ENCODE measurements at places on chromosomes 2 and 18.

DNA sequence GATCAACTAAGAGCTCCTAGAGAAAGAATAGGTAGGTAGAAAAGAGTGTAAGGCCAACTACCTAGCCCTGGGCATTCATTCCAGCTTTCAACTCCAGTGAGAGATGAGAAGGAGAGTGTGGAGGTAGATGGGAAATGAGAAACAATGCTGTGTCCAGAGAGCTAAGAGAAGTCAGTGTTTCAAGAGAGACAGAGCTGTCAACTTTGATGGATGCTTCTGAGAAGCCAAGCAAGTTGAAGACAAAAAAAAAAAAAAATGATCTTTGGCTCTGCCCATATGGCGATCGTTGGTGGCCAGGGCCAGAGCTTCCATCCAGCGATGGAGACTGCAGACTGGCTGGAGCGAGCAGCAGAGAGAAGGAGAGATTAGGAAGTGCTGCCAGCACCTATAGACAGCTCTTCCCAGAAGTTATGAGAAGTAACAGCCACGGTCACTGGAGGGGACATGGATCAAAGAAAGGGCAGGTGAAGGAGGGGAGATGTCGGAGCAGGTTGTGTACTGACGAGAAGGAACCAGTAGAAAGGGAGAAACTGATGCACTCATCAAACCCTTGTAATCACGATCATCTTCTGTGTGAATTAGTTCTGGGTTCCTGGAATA lies 112.4 kb upstream of the PPP1CB start:
- no peak for DNase-seq

DNA sequence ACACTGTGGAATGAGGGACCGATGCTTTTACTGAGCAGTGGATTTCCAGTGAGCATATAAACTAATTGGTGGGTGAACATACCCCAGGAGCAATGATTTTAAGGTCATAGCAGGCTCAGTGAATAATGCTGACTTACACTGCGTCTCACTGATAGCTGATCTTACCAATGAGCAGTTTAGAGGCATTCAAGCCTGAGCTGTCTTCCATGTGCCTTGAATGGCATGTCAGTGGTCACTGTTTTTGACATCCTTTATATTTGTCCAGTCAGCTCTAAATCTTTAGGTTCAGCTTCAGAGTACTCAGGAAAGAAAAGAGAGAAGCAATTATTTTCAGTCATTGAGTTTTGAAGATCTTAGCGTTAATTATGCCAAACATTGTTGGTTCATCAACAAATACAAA lies 88.3 kb downstream of the CAMKMT start:
- DNase-seq: no peak

GRCh38 chr2:164981217-164981990 lies 26.1 kb upstream of the SLC38A11 start:
- DNase-seq: no peak

DNA sequence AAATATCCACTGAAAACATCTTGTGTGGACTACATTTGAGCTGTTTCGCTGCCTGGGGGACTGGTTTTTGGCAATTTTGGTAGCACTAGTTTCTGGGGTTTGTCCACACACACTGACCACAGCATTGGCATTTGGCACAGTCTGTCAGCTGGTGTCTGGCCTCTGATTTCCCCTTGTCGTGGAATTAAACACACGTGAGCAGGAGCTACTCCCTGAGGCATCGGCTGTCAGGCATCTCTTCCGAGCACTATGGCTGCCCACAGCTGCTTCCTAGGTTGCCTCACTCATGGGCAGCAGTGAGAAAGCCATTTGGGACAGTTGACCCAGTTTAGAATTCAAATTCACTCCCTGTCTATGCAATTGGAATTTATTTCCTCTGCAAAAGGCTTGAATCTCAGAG lies 46.8 kb upstream of the FZD5 start:
- DNase-seq: no peak

- DNase-seq: no peak
These were observed 4.3 kb downstream of the STK39 start for GRCh38 chr2:168243061-168243460.

DNA sequence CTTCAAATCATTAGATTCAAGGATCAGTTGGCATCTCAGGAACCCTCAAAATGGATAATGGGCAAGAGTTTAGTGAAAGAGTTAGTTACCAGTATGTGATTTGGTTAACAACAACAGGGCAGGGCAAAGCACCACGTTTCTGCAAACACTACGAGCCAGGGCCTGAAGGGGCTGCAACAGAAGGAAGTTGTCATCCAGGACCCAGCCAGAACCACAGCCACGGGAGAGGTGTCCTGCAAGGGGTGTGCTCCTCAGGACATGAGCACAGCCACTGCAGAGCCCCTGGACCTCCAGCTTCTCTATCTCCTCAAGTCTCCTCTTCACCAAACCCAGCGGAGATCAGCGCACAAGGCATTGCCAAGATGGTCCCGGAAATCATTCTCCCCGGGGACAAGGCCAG lies 173.3 kb upstream of the PIEZO2 start:
- DNase-seq: no peak

DNA sequence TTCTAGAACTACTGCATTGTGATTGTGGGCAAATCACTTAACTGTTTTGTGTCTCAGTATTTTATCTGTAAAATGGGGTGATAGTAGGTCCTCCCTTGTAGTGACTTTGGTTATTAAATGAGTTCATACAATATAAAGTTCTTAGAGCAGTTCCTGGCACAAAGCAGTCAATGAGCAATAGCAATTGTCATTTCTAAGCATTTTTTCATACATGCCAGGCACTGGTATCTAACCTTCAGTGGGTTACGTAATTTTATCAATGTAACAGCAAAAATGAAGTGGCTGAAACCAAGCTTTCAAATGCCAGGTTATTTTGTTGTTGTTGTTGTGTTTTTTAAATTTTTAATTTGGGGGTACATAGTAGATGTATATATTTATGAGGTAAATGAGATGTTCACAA lies 401.9 kb downstream of the MEIS1 start:
- no peak for DNase-seq

DNA sequence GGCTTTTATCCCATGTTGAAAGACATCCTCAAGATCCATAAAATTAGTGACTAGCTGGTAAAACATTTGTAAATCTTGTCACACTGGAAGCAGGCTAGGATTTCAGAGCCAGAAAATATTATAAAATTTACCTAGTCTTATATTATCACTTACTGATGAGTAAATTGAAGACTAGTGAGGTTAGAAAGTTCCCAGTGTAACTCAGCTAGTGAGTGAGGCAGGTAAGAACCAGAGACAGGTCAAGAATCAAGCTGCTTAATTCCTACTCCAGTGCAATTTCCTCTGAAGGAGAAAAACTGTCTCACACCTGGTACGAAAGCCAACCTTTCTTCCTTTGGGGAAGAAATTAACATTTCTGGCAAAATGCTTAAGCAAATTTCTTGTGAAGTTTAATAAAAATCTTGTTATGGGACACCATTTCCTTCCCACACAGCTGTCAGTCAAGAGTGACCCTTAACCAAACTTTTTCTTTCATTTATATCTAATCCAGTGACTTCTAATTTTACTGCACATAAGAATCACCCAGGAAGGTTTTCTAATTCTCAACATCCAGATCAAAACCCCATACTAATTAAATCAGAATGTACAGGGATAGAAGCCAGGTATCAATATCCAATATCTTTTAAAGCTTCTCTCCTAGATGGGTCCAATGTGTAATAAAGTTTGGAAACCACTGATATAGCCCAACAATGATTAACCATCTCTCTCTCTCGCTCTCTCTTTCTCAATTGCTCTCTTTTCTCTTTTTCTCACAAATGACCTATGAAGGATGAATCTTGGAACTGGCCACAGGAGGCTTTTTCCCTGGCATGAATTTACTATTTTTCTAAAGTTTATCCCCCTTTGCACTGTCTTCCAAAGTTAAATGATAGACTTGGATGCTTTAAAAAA lies 264.3 kb upstream of the SLC39A10 start:
- DNase-seq: no peak

GRCh38 chr2:95269036-95269680 lies 5.1 kb upstream of the PROM2 start:
- no peak for DNase-seq

- no peak for DNase-seq
These were observed 2.1 kb downstream of the ATL2 start for GRCh38 chr2:38374984-38375383.

DNA sequence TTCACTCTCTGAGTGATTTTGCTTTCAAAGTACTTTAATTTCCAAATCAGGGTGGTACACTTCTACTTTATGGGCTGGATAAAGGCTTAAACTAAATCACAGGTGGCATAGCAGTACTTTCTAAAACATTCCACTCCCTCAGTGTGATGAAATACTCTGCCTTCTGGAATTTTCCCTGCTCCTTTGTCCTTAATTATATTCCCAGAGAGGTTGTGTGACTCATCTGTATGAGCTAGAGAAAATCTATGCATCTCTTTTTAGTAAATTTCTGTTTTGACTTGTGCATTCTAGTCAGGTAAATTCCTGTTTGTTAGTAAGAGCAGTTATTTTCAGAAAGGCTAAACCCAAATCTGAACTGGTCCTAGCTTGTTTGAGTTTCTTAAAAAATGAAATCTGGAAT lies 29.0 kb upstream of the PLA2R1 start:
- DNase-seq: no peak

- no peak for DNase-seq
These were observed 15.2 kb upstream of the CETN1 start for GRCh38 chr18:564708-565561.

GRCh38 chr2:88698498-88699233 lies 7.2 kb downstream of the RPIA start:
- no peak for DNase-seq

GRCh38 chr18:13280070-13280795 lies 61.7 kb downstream of the LDLRAD4 start:
- DNase-seq: no peak

DNA sequence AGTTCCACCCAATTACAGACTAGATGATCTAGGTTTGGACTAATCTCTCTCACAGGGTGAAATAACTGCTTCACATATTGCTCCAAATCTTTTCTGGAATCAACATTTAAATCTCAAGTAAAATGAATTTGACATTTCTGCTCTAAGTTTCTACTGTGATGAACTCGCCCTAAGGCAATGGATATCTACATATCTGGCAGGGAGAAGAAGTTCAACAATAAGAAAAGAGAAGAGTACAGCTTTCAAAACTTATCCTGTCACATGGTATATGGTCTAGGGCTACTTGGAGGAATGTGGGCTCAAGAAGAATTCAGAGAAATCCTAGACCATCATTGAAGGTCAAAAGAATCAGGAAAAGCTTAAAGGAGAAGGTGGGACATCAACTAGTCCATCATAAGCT lies 440.2 kb downstream of the MBD2 start:
- DNase-seq: no peak

- no peak for DNase-seq
These were observed 249.8 kb downstream of the ANAPC1 start for GRCh38 chr2:111634050-111634794.

DNA sequence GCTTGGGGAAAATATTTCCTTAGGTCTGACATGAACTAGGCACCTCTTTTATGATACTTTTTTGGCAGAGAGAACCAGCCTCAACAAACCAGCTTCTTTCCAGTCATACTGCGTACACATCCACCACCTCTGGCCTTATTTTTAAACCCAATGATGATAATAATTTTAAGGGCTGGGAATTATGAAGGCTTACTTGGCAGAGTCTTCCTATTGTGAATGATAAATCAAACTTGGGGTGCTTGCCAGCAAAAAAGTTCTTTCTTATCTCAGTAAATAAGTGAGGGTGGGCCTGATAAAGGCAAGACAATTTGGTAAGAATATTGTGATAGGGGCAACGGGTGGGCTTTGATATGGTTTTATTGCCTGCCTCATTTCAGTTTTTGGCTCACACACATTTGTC lies 1230.2 kb upstream of the ZEB2 start:
- DNase-seq: no peak

DNA sequence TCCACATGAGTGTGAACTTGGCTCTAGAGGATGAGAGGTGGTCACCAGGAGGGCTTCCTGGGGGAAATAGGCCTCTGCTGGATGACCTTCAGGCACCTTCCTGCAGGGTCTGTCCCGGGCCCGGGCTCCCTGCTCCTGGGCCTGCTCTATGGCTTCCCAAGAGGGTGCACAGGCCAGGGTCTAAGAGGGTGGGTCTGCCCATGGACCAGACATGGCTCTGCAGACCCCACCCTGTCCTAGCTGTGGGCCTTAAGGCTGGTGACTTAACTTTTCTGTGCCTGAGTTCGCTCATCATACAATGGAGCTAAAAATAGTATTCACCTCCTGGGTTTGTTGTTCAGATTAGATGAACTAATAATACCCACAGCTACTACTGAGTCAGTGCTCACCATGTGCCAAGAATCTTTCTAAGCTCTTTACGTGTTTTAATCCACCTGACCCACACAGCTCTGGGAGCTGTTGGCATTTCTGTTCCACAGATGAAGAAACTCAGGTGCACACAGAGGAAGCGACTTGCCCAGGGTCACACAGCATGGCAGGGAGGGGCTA lies 14.4 kb downstream of the INHBB start:
- DNase-seq: no peak

GRCh38 chr2:33763671-33764310 lies 164.7 kb upstream of the FAM98A start:
- DNase-seq: no peak

DNA sequence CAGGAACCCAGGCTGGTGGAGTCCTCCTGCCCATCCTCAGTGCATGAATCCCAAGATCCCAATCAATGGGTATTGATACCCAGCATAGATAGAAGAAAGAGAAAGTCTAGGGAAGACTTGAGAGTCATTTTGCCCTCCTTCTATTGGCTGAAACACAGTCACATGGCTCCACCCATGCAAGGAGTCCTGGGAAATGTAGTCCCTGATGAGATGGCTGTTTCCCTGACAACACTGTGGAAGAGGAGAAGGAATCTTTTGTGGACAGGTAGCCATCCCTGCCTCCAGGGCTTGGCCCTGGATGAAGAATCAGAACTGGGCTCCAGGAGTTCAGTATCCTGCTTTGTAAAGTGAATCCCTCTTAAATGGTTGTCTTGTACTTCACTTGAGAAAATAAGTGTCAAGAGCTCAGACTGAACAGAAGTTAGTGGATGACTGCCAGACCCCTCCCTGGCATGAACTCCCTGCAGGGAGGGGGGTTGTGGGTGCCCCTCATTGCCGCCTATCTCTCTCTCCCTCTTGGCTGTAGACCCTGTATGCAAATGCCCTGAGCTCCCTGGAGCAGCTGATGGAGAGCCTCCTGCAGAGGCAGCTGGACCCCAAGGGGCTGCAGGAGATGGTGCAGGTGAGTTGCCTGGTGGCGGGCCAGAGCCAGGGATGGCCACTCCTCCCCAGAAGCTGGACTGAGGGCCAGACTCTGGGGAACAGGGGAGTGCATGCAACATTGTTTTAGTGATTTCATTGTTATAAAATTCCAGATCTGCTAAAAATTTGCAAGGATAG lies 36.1 kb downstream of the MROH2A start:
- no peak for DNase-seq

GRCh38 chr2:40485318-40485717 lies 33.4 kb upstream of the SLC8A1 start:
- no peak for DNase-seq

- DNase-seq: no peak
These were observed 795 bp upstream of the TCF7L1 start for GRCh38 chr2:85132397-85132796.

- no peak for DNase-seq
These were observed 22.4 kb downstream of the TWSG1 start for GRCh38 chr18:9356976-9357375.

- DNase-seq: no peak
These were observed 6.2 kb downstream of the GLI2 start for GRCh38 chr2:120741571-120742561.
